ENCODE measurements at places on chromosomes 1 and 21.

- DNase-seq = no peak
Observed at GRCh38 chr21:42858957-42859890, 20.1 kb downstream of the WDR4 start.

GRCh38 chr1:219666242-219666641, 53.3 kb upstream of the ZC3H11B start:
- DNase-seq = no peak

GRCh38 chr1:198491028-198491427, 49.5 kb downstream of the ATP6V1G3 start:
- no peak for DNase-seq

DNA sequence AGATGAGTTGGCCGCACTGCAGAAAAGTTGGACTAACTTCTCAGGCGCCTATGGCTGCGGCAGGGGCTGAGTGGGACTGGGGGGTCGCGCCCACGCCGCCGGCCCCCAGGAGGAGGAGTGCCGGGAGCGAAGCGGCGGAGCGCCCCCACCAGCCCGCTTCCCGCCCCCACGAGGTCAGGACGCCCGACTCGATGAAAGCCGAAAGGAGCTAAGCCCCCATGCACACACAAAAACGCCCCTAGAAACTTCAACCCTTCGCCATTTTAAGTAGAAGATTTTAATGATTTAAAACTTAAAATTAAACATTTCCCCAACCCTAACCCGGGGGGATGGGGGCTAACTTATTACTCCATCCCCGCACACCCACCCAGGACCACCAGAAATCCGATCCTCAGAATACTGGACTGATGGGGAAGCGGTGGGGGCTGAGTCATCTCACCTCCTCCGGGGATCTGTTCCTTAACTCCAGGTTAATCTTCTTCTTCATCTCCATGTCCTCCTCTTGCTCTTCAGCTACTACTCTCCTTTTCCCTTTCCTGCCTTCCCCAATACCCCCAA, 539 bp downstream of the ANP32E start:
- peak; percentile 27 for DNase-seq

- no peak for DNase-seq
Observed at GRCh38 chr1:27602462-27603308, 1.3 kb downstream of the AHDC1 start.

GRCh38 chr1:61642475-61643232, 82.3 kb downstream of the TM2D1 start:
- no peak for DNase-seq

DNA sequence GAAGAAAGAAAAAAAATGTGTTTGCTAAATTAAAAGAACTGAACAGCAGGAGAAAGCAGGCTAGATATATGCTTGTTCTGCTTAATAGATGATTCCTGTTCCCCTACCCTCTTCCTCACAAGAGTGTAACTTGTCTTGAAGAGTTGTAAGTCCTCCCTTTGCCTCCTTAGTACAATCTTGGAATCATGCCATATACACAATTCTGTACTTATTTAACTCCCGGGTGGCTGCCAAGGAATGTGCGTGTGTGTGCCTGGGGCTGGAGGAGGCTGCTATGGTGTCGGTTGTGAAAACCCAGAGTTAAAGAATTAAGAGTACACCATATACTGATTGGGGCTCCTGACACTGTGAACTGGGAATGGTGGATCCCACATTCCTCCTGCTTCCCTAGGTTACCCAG, 194.2 kb downstream of the SIPA1L2 start:
- no peak for DNase-seq

- DNase-seq = no peak
Observed at GRCh38 chr1:112626193-112626592, 6.6 kb downstream of the CAPZA1 start.

DNA sequence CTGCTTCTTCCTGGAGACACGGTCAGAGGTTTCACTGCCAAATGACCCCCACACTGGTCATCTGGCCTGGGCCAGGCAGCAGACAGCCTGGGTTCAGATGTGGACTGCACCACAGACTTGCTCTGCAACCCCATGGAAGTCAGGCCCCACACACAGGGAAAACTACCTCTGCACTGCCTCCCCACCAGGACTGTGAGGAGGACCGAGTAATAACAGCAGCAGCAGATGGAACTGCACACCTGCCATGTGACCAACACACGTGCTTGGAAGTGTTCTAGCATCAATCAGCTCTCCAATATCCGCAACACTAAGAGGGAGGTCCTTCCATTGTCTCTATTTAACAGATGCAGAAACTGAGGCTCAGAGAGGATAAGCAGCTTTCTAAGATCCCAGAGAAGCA, 51.4 kb downstream of the SLC9A1 start:
- no peak for DNase-seq

DNA sequence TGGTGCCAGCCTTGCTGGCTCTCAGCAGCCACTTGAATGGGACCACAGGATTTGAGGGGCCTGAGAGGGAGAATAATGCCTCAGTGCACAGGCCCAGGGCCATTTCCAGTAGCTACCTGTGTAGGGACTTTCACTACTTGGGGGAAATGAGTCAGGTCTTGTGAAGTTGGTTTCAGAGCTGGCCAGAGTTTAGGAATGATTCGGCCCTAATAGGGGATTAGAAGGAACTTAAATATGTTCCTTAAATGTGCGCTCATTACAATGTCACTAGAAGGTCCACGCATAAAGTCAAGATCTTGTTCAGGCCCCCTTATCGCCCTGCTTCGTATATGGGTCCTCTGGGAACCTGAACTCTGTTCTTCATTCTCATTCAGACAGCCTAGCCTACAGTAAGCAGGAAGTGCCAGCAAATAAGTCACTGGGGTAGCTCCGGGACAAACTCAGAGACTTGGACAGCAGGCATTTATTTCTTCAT, 5.6 kb upstream of the AKR1A1 start:
- DNase-seq = no peak

GRCh38 chr21:44049606-44050005, 37.5 kb downstream of the TRAPPC10 start:
- DNase-seq = no peak

DNA sequence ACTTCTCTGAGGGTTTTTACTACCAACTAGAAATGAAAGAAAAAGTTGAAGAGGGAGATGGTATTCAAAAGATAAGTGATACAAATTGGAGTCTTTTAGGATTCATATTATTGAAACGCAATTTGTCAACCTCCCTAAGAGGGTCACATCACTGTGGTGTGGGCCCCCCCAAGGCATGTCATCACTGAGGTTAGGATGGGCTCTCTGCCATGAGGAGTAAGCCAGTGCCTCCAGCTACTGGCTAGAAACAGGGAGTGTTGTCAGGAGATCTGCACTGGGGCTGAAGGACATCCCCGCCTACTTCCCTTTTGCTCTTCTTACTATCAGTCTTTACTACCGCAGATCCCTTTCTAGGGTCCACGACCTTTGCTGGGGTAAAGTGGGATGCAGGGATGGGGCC, 25.9 kb downstream of the ITSN1 start:
- no peak for DNase-seq

- DNase-seq = no peak
Observed at GRCh38 chr1:215031392-215031791, 51.1 kb upstream of the KCNK2 start.

DNA sequence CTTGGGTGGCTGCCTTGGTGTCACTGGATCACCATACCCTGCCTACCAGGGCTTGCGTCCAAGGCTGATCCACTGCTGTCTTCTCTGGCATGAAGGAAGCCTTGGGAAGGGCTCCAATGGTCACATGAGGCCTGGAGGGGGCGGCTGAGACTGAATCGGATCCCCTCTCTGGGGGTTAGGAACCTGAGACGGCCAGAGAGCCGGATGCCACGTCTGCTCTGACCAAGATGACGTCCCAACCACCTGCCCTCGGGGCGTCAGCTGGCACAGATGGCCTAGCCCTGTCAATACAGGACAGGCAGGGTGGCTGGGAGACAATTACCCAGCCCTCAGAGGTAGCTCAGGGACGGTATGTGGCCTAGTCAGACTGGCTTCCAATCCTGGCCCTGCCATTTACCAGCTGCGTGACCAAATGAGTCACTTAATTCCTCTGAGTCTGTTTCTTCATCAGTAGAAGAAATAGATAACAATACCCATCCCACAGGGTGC, 5.4 kb downstream of the TRIM62 start:
- peak; percentile 76 for DNase-seq
